ENCODE measurements at places on chromosomes 13 and 19. TPM values are rescaled to one million over a fixed set of nuclear protein-coding genes. Genes with fewer than 3 reads are reported as not detected.

- DNase-seq: no peak
Observed at GRCh38 chr19:45275370-45275971, 24.4 kb downstream of the MARK4 start.

GRCh38 chr19:29139227-29139626, 73.7 kb downstream of the UQCRFS1 start:
- no peak for DNase-seq

DNA sequence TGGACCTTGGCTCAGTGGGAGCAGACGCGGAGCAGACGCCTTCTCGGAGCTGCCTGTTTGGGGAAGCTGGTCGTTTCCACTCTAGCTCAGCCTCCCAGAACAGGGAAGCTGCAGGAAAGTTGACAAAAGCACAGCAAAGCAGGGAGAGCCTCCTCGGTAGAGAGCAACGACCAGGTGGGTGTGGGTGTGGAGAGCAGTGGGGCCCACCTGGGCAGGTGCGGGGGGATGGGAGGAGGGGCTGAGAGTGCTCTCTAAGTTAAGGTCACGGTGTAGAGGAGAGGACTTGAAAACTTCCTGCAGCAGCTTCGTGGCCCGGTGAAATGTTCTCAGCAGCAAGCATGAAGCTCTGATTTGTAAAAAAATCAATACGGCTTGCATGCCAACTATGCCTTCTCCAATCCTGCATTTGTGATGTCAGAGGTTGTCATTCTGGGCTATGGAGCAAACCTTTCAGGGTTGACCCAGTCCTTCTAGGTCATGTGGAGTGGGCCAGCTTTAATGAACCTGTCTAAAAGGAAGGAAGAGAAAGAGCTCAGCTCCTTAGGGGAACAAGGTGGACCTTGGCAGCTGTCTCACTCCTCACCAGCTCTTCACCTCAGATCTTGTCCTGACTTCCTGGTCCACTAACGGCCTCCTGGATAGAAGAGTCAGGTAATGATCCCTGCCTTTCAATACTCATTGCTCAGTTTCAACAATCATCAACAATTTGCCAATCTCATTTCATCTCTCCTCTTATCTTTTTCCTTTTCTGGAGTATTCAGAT, 85.8 kb upstream of the UBL3 start:
- DNase-seq: no peak

- peak; percentile 85 for DNase-seq
Observed at GRCh38 chr19:44111910-44112463, 1.2 kb upstream of the ZNF225 start.

- no peak for DNase-seq
Observed at GRCh38 chr13:45875951-45876350, 24.4 kb upstream of the SIAH3 start.

DNA sequence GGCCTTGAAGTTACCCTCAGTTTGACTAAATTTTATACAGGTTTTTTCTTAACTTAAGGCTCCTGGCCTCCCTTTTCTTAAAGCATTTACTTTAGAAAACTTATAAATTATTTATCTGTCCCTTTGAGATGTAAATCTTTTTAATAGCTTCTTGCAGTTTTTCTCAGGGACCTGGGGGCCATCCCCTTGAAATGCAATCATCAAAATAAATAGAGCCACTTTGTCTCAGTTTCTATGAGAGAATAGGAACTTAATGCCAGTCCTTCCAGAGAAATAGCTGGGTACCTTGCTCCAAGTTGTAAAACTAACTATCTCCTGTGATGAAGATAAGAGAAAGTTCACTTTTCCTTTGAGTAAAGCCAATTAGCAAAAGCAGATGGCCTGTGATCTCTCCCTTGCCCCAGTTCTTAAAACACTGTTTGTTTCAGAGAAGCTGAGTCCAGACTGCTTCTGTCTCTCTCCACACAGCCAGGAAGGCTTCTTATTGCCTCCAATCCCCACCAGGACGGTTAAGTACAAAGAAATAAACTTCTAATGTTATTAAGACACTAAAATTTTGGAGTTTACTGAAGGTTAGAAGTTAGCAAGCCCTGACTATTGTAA, 913.1 kb downstream of the OLFM4 start:
- no peak for DNase-seq

The LIM2 gene
- not detected for total RNA-seq

The RETN gene
- total RNA-seq: not detected

The ZNF682 gene
- 4.9 TPM for total RNA-seq

The ZNF808 gene
- total RNA-seq: 15.7 TPM

The NAPSA gene
- total RNA-seq: 12.4 TPM
